Smooth muscle cell of trachea (primary cell): ENCODE measurements at places on chromosomes 2 and 18. TPM values are rescaled to one million over a fixed set of nuclear protein-coding genes. Genes with fewer than 3 reads are reported as not detected.

RTP5 gene
- total RNA-seq = not detected in 2 replicates

STON1 gene
- 14.4 and 16.4 TPM in 2 replicates for total RNA-seq

ADCYAP1 gene
- total RNA-seq = not detected in 2 replicates

ADD2 gene
- total RNA-seq = 0.29 TPM in 1 of 2 replicates, not detected in the other
